ENCODE measurements at places on chromosomes 5 and 9.

GRCh38 chr5:172782169-172783039, 11.4 kb upstream of the DUSP1 start:
- DNase-seq: no peak

- no peak for DNase-seq
These were observed 112.8 kb upstream of the PRSS3 start for GRCh38 chr9:33682551-33682950.

GRCh38 chr5:93151121-93151520, 429.9 kb downstream of the NR2F1-AS1 start:
- no peak for DNase-seq

- DNase-seq: no peak
These were observed 679 bp upstream of the KDM4C start for GRCh38 chr9:6757132-6757455.

- no peak for DNase-seq
These were observed 137.7 kb upstream of the LMX1B start for GRCh38 chr9:126475933-126476555.

GRCh38 chr5:10474521-10475075, 32.9 kb downstream of the ROPN1L start:
- DNase-seq: no peak

DNA sequence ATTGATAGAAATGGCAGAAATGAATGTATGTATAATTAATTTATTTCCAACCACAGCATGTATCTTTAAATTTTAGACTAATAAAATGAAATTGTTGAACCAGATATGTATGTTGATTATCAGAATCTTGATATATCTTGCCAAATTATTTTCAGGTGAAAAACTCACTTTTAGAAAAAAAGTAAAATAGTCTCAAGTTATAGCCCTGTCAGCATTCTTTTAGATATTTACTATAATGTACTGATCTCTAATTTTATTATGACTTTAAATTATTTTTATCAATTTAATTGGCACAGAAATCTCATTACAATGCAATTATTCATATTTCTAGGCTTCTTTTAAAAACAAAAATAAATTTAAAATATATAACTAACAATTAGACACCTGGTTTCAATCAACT, 1990.4 kb upstream of the CDH6 start:
- DNase-seq: no peak

- DNase-seq: no peak
These were observed 99.3 kb downstream of the SEMA6A start for GRCh38 chr5:116475338-116475737.

DNA sequence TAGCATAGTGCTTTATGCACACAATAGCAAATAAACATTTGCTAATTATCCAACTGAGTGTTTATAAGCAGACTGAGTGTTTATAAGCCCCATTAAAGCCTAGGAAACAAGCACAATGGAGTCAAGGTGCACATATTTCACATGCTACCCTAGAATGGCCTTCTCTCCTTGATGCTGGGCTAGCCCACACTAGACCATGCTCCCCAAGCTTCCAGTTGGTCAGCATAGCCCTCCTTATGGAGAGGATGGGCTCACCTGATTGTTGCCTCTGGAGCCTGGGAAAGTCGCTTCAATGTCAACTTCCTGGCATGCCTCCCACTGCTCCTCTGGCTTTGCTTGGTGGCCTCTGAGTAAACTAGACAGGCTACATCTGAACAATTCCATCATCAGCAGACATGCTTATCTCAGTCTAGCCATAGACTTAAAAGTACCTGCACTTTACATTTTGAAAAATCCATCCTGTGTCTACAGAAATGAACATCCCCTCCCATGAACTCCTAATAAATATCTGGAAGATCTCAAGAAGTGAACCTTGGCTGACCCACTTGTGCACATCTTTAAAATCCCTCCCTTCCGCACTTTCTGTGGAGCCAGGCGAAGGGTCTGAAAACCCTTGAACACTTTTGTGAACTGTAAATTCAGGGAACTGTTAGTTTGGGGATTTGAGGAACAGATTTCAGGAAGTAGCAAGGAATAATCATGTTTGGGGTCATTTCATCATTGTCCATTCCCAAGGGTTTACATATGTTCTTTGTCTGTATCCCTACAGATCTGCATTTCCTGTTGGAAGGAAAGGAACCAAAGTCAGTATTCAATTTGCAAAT, 486.6 kb downstream of the ARHGEF28 start:
- no peak for DNase-seq

GRCh38 chr9:19493876-19494275, 85.1 kb downstream of the ACER2 start:
- no peak for DNase-seq

DNA sequence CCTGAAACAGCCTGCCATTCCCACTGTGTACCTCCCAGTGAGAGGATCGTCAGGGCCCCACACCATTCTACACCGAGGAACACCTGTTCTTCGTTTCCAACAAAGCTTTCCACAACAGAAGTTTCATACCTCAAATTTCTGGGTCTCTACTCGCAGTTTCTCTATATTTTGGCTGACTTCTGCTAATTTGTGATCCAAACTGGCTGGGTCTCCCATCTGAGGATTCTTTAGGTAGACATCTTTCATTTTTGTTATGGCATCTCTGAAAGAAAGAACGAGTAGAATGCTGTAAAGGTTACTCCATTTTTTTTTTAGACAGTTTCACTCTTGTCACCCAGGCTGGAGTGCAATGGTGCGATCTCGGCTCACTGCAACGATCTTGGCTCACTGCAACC, 67.5 kb downstream of the USP20 start:
- no peak for DNase-seq

- DNase-seq: no peak
These were observed 63.0 kb downstream of the TTC39B start for GRCh38 chr9:15244001-15244441.

DNA sequence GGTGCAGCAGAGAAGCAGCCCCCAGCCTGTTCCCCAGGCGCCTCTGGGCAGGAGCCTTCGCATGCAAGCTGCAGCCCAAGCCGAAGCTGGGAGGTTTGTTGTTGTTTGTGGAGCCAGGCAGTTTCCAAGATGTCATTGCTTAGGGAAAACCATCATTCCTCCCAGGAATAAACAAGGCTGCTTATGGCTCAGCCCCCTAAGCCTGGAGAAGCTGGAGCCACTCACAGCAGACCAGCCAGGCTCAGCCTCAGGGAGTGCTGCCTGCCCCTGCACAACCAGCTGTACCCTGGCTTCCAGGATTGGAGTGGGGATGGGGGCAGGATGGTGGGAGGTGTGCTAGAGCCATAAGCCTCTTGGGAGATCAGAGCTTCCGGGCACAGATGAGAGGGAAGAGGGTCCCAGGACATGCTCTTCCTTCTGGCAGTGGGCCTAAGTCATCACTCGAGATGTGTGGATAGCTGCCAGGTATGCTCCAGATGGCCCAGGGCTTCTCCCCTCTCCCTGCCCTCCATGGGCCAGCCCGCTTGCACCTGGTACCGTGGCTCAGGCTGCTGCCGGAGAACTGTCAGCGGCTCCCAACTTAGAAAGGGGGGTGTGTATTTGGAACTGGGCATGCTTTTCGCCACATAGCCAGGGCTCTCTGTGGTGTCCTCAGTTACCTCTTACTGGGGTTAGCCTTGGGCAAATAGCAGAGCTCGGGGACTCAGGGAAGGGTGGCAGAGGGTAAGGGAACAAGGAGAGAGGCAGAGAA, 105.2 kb downstream of the RGS3 start:
- no peak for DNase-seq

GRCh38 chr5:128673970-128674369, 135.9 kb upstream of the FBN2 start:
- no peak for DNase-seq

- DNase-seq: no peak
These were observed 4.9 kb downstream of the TSPAN17 start for GRCh38 chr5:176652136-176652535.
